ENCODE measurements at places on chromosomes 1 and 21.

GRCh38 chr1:203051841-203052324, 25.6 kb downstream of the PPFIA4 start:
- peak; percentile 74 for DNase-seq

GRCh38 chr1:150798525-150798924, 9.5 kb downstream of the CTSK start:
- DNase-seq, result peak; percentile 53

- no peak for DNase-seq
These were observed 171.4 kb downstream of the KIF26B start for GRCh38 chr1:245325922-245326795.

DNA sequence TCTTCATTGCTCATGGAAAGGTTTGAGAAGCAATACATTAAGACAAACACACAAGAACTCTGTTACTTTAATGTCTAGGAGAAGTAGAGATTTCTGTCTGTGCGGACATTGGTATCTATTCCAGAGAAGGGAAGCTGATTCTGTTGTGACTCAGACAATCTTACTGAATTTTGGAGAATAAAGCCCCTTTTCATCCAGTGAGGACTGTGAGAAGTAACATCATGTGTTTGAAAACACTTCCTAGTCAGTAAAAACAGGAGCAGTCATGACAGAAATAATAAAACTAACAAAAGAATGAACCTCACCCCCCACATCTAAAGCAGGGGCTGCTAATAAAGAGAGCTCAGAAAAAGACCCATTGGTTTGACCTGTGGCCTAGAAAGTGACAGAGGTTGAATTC, 46.6 kb downstream of the NEK7 start:
- no peak for DNase-seq

- no peak for DNase-seq
These were observed 50.5 kb downstream of the CD2 start for GRCh38 chr1:116804736-116805135.

Measured in SHP77 (cell line).